Neural progenitor cell (in vitro differentiated cells): ENCODE measurements at places on chromosomes 13 and 19.
A peak's percentile ranks its signal among the peaks of the same experiment; 100 is the strongest.

DNA sequence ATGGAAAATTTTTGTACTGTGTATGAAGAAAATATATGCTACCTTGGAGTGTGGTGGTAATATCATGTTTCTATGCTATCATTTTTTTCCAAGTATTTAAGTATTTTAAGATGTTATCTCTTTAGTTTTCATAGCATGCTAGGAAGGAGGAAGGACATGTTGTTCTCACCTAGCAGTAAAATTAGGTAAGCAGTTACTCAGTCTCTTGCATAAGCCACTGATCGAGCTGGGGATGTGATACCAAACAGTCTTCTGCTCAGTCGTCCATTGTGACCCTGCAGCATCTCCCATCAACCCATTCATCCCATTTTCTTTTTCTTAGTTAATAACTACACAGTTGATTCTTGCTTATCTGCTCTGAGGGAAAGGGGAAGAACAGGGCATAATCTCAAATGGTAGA lies 130.6 kb downstream of the KLF5 start:
- DNase-seq, result no peak

GRCh38 chr13:113785051-113786010 lies 26.3 kb downstream of the TMEM255B start:
- no peak for DNase-seq

DNA sequence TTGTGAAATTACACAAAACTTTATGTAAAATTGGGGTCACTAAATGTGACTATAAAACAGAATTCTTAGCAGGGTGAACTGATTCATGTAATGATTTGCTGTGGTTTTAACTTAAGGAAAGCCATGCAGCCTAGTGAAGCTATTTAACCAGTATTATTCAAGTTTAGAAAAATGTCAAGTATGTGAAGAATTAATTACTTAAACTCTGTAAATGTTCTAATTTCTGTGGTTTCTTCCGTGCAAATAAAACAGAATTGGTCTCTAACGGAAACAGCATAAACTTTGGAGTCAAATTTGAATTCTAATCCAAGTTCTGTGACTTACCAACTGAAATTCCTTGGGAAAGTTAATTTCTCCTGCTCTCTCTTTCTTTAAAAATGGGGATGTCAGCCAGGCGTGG lies 13.3 kb downstream of the CDC16 start:
- DNase-seq, result no peak

DNA sequence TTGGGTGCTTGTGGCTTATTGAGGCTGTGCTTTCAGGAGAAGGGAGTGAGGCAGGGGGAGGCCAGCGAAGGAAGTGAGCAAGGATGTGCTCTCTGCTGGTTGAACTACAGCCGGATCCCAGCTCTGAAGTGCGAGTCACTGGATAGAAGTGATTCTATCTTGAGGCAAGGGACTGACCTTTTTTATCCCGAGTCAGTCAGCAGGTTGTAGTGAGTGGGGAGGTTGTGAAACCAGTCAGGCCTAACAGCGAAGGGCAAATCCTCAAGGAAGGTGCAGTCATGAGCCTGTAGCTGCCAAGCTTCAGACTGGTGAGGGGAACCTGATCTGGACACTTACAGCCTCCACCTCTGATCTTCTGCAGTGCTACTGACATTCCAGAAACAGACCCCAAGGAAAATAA lies 18.6 kb downstream of the SCEL start:
- DNase-seq, result no peak

GRCh38 chr19:13150931-13151604 lies 857 bp downstream of the IER2 start:
- DNase-seq, result peak; percentile 54
